Activated CD8-positive, alpha-beta T cell treated with anti-CD3 and anti-CD28 coated beads for 36 hours (primary cell): ENCODE measurements at places on chromosomes 11 and 22. TPM values are rescaled to one million over a fixed set of nuclear protein-coding genes. Genes with fewer than 3 reads are reported as not detected.

Gene SMIM35
- 0.27 TPM for total RNA-seq

- H3K27ac ChIP-seq, result no peak overlapping the region
- H3K4me3 ChIP-seq, result no peak overlapping the region
- no peak for DNase-seq
- H3K27me3 ChIP-seq, result no peaks in the 10 kb centered on the region
- H3K4me1 ChIP-seq, result no peaks in the 10 kb centered on the region
Observed at GRCh38 chr11:47971501-47971900, 8.9 kb upstream of the PTPRJ start.

DNA sequence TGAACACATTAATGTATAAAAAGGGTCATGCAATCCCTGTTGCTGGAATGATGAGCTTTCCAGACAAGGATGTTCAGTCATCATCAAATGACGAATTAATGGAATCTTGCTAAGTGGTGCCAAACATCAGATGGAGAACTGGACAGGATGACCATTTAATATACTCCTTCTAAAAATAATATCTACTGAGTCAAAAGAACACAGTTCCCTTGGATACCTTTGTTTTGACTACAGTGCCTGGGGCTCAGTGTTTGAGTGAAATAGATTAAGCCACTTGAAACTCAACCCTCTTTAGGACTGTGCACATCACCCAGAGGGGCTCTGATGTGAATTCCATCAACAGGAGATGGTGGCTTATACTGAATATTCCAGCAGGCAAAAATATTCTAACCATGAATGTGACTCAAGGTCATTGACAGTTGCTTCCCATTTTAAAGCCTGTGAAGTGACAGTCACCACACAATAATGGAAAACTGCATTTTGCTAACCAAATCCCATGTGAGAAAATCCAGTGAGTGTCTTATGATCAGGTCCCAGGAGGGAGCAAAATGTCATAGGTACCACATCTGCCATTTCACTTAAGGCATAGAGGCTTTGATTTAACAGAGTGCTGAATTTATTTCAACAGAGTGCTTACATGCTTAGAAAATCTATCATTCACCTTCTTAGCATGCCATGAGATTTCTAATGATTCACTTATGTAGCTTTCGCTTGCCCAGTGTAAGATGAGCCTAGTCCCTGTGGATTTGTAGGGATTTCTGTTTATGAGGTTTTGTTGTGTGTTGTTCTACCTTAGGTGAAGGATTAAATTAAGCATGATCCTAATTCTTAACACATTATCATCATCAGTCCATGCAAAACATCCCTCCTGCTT is 41.3 kb upstream of the SLN start:
- H3K4me1 ChIP-seq, result no peaks in the 10 kb centered on the region
- no peak for DNase-seq
- H3K27ac ChIP-seq, result no peak overlapping the region
- H3K4me3 ChIP-seq, result no peak overlapping the region
- no peaks in the 10 kb centered on the region for H3K36me3 ChIP-seq

DNA sequence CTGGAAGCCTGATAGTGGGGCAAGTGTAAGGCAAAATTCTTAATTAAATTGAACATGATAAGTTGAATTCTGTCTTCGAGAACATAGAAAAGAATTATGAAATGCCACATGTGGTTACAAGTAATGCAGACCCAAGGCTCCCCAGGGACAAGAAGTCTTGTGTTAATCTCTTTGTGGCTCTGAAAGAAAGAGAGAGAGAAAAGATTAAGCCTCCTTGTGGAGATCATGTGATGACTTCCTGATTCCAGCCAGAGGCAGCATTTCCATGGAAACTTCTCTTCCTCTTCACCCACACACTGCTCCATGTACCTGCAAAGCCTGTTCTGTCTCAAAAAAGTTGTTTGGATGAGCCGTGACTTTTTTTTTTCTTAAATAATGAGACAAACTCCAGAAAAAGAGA is 1.9 kb upstream of the TYR start:
- no peaks in the 10 kb centered on the region for H3K4me1 ChIP-seq
- no peak overlapping the region for H3K4me3 ChIP-seq
- H3K27ac ChIP-seq, result no peak overlapping the region
- H3K36me3 ChIP-seq, result no peaks in the 10 kb centered on the region

DNA sequence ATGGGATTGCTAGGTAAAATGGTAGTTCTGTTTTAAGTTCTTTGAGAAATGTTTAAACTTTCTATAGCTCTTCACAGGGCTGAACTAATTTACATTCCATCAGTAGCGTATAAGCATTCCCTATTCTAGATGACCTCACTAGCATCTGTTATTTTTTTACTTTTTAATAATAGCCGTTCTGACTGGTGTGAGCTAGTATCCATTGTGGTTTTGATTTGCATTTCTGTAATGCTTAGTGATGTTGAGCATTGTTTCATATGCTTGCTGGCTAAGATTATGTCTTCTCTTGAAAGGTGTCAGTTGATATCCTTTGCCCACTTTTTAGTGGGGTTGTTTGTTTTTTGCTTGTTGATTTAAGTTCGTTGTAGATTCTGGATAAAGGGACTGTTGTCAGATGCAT is 35.9 kb downstream of the MMP27 start:
- H3K4me1 ChIP-seq, result no peaks in the 10 kb centered on the region
- DNase-seq, result no peak
- peaks cover 2% of the 10 kb centered on the region for H3K27me3 ChIP-seq
- no peak overlapping the region for H3K4me3 ChIP-seq

DNA sequence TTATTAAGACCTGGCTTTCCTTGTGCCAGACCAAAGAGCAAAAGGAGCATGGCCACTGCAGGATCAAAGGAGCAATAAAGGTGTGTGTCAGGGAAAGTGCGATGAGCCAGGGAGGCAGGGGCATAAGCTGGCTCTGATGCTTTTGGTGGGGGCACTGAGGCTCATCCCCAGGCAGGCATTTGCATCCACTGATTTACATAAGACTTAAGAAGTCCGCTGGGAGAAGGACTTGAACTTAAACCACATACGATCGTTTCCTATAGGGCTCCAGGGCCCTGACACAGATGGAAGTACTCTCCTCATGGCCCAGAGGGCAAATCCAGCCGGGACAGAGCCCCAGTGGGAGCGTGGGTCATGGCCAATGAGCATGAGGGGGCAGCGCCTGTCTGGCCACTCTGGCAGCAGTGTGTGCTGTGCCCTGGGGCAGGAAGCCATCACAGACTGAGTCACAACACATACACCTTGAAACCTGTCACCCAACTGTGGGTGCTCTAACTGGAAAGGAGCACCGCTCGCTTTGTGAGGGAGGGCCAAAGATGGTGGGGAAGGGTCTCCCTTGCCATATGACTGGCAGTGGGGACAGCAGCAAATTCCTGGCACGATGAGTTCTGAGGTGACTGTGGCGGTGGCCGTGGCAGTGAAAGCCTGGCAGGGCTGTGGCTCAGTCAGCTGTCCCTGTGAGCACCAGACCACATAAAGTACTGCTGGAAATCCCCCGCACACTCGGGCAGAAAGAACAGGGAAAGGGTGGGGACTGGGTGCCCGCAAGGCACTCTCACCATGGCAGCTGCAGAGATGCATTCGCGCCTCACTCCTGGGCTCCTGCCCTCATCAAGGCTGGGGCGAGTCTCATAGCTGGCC is 79.4 kb upstream of the LMO1 start:
- H3K36me3 ChIP-seq, result no peaks in the 10 kb centered on the region
- no peak overlapping the region for H3K27ac ChIP-seq
- peaks cover 3% of the 10 kb centered on the region for H3K4me1 ChIP-seq
- H3K4me3 ChIP-seq, result no peak overlapping the region
- peaks cover 1% of the 10 kb centered on the region for H3K27me3 ChIP-seq

- H3K36me3 ChIP-seq, result no peaks in the 10 kb centered on the region
- no peak overlapping the region for H3K4me3 ChIP-seq
- no peak for DNase-seq
- peaks cover 10% of the 10 kb centered on the region for H3K4me1 ChIP-seq
- H3K27me3 ChIP-seq, result no peaks in the 10 kb centered on the region
Observed at GRCh38 chr11:73429121-73429750, 53.0 kb downstream of the RELT start.

GRCh38 chr11:12585861-12586260 is 88.4 kb upstream of the TEAD1 start:
- H3K4me1 ChIP-seq, result no peaks in the 10 kb centered on the region
- H3K4me3 ChIP-seq, result no peak overlapping the region
- H3K27ac ChIP-seq, result no peak overlapping the region
- no peak for DNase-seq
- no peaks in the 10 kb centered on the region for H3K27me3 ChIP-seq
- no peaks in the 10 kb centered on the region for H3K36me3 ChIP-seq

DNA sequence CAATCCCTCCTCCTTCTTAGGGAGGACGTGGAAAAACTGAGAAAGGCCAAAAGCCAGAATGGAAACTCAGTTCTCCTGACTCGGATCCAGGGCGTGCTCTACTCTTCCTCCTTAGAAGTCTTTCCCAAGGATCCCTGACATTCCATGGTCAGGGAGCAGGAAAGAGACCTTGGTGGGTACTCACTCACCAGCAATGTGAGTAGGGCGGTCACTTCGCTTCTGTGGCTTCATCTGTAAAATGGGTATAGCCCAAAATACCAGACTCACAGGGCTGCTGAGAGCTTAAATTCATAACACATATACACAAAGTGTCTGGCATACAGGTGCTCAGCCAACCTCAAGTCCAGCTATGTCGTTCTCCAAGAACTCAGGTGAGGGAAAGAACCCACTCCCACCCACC is 629 bp upstream of the KCTD17 start:
- H3K27me3 ChIP-seq, result no peaks in the 10 kb centered on the region
- no peak overlapping the region for H3K27ac ChIP-seq
- peaks cover 17% of the 10 kb centered on the region for H3K4me1 ChIP-seq
- no peak for DNase-seq
- no peaks in the 10 kb centered on the region for H3K36me3 ChIP-seq
- H3K4me3 ChIP-seq, result peak overlapping the region; percentile 79

DNA sequence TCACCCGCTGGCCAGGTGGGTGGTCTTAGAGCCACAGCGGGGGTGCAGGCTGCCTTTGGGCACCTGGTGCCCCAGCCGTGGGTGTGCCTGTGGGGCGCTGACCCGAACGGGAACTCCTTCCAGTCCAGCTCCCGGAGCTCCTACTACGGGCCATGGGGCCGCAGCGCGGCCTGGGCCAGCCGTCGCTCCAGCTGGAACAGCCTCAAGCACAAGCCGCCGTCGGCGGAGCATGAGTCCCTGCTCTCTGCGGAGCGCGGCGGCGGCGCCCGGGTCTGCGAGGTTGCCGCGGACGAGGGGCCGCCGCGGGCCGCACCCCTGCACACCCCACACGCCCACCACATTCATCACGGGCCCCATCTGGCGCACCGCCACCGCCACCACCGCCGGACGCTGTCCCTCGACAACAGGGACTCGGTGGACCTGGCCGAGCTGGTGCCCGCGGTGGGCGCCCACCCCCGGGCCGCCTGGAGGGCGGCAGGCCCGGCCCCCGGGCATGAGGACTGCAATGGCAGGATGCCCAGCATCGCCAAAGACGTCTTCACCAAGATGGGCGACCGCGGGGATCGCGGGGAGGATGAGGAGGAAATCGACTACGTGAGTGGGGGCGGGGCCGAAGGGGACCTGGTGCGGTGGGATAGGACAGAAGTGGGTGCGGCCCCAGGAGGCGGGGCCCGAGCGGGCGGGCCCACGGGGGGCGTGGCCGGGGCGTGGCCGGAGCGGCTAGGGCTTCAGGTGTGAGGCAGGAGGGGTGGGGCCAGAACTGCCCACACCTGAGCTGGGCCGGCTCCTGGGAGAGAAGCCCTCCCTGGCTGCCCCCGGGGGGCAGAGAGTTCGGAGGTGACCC is 91.5 kb downstream of the CACNA1I start:
- H3K36me3 ChIP-seq, result no peaks in the 10 kb centered on the region
- H3K27ac ChIP-seq, result no peak overlapping the region
- DNase-seq, result peak; percentile 91
